Stomach (tissue), 19 donors: ENCODE measurements at places on chromosomes 4 and X. TPM values are rescaled to one million over a fixed set of nuclear protein-coding genes. Genes with fewer than 3 reads are reported as not detected.
A peak's percentile ranks its signal among the peaks of the same experiment; 100 is the strongest.

DNA sequence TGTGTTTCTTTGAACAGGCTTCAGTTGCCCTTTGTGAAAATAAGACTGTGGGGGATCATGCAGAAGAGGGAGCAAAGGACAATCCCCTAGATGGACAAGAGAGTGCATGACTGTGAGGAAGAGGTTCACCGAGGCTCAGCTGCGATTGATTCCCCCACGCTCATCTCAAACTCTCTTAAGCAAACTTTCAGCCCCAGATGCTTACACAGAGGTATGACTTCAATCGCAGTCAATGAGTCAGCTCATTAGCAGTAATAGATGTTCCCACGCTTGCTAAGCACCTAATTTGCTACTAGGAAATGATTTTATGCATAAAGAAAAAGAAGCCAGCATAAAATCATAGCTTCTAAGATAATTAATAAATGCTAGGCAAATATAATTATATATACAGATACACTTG lies 2256.1 kb upstream of the AGA start:
- no peaks in the 10 kb centered on the region for H3K4me1 ChIP-seq
- no peaks in the 10 kb centered on the region for H3K27me3 ChIP-seq
- H3K27ac ChIP-seq: no peak overlapping the region
- H3K4me3 ChIP-seq: no peak overlapping the region
- DNase-seq: no peak
- no peaks in the 10 kb centered on the region for H3K36me3 ChIP-seq

The REPS2 gene
- total RNA-seq: 29.7 TPM

DNA sequence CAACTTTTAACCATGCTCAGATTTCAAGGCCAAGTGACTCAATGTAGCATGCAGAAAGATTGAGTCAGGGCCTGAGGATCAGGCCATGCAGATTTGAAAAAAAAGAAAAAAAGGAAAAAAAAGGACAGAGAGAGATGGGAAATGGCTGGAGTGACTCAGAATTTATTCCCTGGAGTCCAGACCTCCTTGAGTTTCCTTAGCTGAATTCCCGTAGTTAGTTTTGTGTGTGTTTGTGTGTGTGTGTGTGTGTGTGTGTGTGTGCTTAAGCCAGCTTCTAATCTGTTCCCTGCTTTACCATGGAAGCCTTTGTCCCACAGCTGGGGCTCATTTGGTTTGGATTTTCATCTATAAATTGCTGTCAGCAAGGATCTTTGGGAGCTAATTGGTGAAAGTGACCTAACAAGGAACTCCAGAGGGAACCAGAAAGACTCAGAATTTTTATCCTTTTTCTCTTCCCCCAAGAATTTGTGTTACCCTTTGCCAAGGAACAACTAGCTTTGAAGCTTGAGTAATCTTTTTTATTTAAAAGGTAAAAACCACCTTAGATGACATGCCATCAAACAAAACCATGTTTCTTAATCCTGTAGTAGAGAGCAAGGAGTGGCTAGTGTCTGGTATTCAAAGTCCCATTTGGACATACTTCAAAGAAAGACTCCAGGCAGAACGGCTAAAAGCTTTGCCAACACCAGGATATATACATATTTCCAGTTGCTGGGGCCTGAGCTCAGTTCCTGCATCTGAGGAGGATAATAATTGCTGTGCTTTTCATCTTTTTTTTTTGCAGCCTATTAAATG lies 109.0 kb upstream of the DDIT4L start:
- H3K4me1 ChIP-seq: no peaks in the 10 kb centered on the region
- H3K27me3 ChIP-seq: no peaks in the 10 kb centered on the region
- H3K36me3 ChIP-seq: no peaks in the 10 kb centered on the region
- no peak overlapping the region for H3K4me3 ChIP-seq

DNA sequence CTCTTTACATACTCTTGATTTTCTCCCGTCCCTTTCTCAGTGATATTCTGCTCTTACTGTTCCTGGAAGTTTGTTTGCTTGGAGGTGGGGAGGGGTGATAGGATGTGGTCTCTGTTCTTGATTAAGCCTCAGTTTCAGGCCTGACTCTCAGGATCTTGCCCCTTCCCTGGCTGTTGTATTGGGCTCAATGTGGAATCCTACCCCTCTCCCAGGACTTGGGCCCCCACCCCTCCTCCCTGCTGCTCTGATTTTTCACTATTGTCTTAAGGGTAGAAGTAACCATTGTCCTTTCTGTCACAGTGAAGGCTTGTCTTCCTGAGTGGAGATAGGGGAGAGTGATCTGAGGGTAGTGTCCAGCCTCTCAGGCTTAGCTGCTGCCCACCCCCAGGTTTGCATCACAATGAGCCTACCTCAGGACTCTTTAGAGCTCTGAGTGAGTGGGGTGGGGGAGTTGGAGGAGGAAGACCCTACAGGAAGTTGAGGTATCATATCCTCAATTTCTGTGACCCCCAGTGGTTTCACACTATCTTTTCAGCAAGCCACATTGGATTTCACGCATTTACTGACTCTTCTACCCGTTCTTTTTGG lies 16.5 kb downstream of the CDKL5 start:
- no peaks in the 10 kb centered on the region for H3K36me3 ChIP-seq
- no peaks in the 10 kb centered on the region for H3K4me1 ChIP-seq
- no peak overlapping the region for H3K27ac ChIP-seq
- DNase-seq: no peak
- no peaks in the 10 kb centered on the region for H3K27me3 ChIP-seq

- no peaks in the 10 kb centered on the region for H3K36me3 ChIP-seq
- peak overlapping the region; percentile 75 for H3K4me3 ChIP-seq
- peaks cover 9% of the 10 kb centered on the region for H3K4me1 ChIP-seq
- H3K27me3 ChIP-seq: no peaks in the 10 kb centered on the region
These were observed 1.1 kb downstream of the MAML3 start for GRCh38 chr4:140152751-140153418.
